ENCODE measurements at places on chromosomes 13 and 19.
A peak's percentile ranks its signal among the peaks of the same experiment; 100 is the strongest.

GRCh38 chr19:6276447-6276846 is 3.3 kb downstream of the MLLT1 start:
- DNase-seq: peak; percentile 74

- peak; percentile 18 for DNase-seq
These were observed 47.3 kb upstream of the CLDN10 start for GRCh38 chr13:95505265-95505664.

DNA sequence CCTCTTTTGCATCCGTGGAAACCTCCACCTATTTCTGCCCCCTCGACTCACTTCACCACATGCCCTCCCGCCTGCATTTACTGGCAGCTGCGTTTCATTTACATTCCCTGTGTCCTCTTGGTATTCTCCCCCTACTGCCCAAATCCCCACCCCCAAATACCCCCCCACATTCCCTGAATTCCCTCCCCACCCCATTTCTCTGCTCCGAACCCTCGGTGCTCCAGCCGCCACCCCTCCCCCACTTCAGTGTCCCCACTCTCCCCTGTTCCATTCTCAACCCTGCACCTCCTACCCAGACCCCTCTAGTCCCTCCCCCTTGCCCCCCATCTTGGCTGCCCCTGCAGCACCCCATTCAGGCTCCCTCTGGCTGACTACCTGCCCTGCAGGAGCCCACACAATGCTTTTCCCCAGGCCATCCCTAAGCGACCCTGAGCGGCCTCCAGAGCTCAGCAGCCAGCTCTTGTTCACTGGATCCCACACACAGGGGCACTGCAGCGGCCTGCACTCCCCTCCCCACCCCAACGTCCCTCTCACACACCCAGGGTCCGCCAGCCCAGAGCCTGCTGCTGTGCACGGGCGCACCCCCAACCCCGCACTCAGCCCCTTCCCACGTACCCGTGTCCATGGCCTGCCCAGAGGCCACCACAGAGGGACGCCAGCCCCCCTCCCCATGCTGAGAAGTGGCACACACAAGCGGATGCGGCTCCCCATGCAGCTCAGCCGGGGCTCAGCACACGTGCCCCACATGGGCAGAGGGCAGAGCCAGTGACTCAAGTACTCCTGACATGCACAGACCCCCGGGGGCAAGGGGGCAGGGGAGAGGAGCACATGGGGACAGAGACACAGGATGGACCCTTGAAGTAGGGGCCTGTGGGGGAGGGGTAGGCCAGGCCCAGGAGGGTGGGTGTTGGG is 26.3 kb downstream of the SHANK1 start:
- no peak for DNase-seq

GRCh38 chr19:50362656-50363424 is 2.6 kb downstream of the NAPSA start:
- DNase-seq: no peak

DNA sequence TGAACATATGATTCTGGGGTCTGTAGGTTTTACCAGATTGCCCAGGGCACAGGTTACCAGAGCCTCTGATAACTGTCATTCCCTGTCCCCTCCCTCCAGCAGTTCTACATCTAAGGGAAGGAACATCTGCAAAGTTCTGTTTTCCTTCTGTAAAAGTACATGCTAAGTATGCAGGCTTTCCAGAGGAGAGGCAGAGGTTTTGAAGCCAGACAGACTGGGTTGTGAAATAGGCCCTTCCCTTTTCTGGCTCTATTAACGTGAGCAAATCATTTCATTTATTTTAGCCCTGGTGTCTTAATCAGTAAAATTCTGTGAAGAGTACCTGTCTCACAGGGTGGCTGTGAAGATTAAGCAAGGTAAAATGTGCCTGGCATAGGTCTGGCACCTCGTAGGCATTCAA is 66.1 kb upstream of the C1QTNF9 start:
- no peak for DNase-seq

DNA sequence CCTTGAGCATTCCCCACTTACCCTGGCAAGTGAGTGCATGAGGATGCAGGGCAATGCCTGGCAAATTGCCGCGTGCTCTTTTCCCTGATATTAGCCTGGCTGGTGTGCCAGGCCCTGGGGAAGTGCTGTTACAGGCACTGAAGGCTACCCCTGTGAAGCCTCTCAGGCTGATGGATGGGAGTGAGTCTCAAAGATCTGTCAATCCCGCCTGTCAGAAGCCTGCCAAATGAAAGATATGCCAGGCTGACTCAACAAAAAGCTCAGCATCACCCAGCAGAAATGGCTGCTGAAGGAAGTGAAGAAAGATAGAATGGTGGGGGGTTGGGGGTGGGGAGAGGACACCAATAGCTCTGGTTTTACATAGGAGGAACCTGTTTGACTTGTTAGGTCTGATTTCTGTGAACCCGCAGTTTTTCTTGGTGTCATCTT is 112.1 kb downstream of the LACC1 start:
- DNase-seq: no peak

- DNase-seq: no peak
These were observed 20.6 kb downstream of the ZNF701 start for GRCh38 chr19:52590728-52591127.

- no peak for DNase-seq
These were observed 40.7 kb downstream of the BICRA start for GRCh38 chr19:47649588-47649987.

DNA sequence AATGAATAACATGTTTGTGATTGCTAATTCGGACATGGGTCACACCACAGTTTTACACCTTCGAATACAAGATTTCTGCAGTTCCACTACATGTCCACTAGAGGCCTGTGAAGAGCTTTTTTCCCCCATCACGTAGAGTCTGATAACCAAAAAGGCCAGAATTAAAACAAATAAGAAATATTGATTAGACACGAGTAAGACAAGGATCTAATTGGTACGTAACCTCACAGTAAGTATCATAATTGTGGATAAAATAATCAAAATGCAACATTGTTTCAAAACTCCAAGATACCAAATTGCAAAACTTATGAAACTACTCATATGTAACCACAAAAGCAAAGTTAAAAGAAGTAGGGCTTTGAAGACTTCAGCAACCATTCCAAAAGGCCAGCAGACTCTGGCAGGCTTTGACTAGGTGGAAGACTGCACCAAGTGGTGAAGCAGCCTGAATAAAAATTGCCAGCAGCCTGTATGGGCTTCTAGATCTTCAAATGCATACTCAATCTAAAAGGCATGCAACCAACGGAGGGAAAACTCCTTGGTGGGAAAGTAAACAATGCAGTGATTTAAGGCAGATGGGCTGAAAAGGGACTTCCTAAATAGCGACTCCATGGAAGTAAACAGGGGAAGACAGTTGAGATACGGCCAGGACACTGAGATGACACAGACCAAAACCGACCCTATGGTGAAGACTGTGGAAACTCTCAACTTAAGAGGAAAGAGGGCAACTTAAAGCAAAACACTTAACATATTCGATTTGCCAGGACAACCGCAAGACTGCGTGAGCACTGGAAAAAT is 56.7 kb downstream of the STARD13 start:
- DNase-seq: peak; percentile 94

DNA sequence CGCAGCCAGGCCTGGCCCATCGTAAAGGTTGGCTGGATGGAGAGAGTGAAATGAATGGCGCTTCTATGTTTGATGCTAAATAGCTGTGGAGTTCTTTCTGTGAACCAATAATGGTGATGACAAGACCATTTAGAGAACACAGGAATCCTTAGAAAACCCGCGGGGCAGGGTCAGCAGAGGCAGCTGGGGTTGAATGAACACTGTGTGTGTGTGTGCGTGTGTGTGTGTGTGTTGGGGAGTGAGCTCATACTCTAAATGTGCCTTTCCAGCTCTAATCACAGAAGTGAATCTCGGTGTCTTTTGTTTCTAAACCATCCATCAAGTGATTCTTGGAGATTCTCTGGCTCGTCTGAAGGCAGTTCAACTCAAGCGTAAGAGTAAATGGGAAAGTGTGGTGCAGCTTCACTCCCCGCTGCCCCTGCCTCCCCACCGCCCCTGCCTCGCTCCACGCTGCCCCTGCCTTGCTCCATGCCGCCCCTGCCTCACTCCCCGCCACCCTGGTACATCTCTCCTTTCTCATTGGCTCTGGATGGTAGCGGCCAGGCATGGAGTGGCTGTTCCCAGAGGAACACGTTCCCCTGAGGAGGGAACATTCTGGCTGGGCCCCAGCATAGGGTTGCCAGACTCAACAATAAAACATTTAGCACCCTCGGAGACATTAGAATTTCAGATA is 21.2 kb downstream of the TMPRSS9 start:
- no peak for DNase-seq

DNA sequence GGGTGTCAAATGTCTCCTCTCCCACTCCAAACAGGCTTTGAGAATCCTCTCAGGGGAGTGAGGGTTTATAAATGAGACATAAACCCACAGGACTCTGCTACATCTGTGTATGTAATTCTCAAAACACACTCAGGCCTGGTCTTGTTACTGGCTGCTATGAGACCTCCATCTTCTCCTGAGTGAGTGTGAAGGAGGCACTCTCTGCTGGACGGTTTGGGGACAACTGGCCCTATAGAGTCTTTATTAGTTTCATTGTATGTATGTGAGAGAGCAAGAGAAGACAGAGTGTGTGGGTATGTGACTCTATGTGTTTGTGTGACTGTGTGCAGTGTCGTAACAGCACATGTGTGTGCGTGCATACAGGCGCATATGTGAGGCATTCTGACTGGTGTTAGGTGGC is 9.6 kb upstream of the CYP4F12 start:
- DNase-seq: no peak

DNA sequence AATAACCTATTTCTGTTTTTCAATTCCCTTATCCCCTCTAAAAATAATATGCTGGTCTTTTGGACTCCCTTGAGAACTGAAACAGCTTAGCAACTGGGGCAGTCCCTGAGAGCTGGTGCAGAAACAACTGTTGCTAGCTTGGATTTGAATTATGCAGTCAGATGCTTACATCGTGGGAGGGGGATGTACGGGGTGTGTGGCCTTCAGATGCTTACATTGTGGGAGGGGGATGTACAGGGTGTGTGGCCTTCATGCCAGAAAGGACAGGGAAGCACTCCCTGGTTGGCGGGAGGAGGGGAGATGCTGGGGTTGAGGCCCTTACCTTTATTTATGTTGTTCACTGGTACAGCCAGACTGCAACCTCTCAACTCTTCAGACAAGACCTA is 25.6 kb downstream of the LRCH1 start:
- DNase-seq: no peak

DNA sequence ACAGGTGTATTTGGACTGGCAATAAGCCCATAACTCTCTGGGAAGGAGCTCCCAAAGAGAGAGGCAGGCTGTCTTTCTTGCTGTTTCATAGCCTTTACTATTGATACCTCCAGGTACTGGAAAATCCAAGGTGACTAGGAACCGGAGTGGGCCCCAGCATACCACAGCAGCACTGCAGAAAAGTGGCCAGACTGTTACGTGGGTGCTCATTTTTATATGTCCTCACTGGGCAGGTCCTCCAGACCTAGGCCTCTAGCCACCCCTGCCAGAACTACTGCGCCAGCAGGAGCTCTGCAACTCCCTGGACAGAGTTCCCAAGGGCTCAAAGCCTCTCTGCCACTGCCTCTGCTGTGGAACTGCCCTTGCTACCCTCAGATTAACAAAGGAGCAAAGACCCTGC is 46.4 kb downstream of the LIG4 start:
- DNase-seq: no peak

Measured in fibroblast of skin of back (primary cell).